ENCODE measurements at places on chromosomes 2 and 18.
A peak's percentile ranks its signal among the peaks of the same experiment; 100 is the strongest.

GRCh38 chr2:98394595-98395153 is 48.4 kb downstream of the CNGA3 start:
- DNase-seq = no peak

DNA sequence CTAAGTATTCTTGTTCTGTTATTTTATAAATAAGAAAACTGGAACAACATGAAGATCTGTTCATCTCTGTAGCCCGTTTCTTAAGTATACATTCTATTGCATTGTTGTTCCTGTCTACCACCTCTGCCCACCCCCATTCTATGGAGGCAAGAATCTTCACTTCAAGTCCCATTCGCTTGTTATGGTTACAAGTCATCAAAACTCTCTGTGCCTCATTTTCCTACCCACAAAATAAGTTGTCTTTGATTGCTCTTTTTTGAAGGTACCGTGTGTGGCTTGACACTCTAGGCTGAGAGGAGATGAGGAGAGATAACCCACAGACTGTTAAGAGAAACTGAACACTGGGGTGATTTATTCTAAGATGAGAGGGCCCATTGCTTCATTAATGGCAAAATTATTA is 2.9 kb upstream of the EVA1A start:
- DNase-seq = no peak

DNA sequence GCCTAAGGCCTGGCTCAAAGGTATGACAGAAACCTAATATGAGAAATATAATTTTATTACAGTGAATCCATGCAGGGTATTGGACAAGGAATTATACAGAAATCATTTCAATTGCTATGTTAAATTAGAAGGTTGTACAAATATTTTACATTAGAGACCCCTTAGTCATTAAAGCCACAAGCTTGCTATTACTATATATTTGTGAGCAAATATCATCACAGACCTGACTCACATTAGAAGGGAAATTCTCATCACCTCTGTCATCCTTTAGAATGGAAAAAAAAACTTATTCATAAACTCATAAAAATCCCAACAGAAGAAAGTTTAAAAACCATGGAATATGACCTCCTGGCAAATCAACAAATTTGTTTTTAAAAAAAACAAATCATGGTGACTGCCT is 277.9 kb downstream of the DCC start:
- DNase-seq = no peak

DNA sequence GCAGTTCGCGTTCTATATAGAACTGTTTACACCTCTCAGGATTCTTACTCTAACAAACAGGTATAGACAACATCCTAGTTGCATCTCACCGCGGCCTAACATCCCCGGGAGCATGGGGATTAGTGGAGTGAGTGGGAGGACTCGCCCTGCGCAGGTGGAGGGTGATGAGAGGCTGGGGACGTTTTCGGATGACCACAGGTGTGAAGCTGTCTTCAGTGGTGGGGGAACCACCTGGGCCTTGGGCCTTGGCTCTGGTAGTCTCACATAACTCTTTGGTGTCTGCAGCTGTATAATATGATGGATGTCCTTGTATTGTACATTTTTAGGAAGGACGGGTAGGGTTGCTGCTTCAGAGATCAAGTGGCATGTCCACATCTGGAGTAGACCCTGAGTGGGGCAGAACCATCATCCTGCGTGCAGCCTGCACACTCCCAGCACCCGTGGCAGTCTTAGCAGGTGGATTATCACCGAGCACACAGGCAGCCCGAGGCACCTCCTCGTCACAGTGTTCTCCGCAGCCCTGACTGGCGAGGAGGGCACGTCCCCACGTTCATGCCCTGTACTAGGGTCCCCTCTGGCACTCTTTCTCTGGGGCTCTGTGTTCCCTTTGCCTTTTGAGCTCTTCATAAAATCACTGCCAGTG is 56.0 kb downstream of the AGAP1 start:
- no peak for DNase-seq

- DNase-seq = no peak
Measured at GRCh38 chr2:231133365-231134099, 8.7 kb upstream of the HTR2B start.

- no peak for DNase-seq
Measured at GRCh38 chr2:239465017-239466001, 64.5 kb upstream of the HDAC4 start.

GRCh38 chr18:59353079-59353680 is 5.9 kb downstream of the LMAN1 start:
- DNase-seq = no peak

GRCh38 chr2:204255526-204255925 is 289.7 kb upstream of the PARD3B start:
- no peak for DNase-seq

DNA sequence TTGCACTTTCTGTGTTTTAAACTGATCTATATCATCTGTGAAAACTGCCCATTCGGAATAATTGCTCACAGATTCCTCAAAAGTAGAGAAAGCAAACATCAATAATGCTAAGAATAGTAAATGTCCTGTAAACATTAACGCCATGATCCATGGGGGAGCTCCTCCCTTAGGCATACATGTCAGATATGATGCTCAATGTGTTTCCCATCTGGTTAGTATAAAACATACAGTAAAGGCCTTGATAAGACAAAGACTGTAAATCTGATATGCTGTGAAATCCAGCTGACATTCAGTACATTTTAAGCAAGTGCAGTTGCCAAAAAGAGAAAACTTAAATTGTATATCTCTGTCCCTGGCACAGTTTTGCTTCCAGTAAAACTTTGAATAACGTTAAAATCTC is 2.1 kb downstream of the DSEL start:
- no peak for DNase-seq

GRCh38 chr2:28528206-28528605 is 32.3 kb downstream of the PLB1 start:
- peak; percentile 20 for DNase-seq

GRCh38 chr18:67783196-67783946 is 266.9 kb upstream of the DSEL start:
- DNase-seq = no peak

DNA sequence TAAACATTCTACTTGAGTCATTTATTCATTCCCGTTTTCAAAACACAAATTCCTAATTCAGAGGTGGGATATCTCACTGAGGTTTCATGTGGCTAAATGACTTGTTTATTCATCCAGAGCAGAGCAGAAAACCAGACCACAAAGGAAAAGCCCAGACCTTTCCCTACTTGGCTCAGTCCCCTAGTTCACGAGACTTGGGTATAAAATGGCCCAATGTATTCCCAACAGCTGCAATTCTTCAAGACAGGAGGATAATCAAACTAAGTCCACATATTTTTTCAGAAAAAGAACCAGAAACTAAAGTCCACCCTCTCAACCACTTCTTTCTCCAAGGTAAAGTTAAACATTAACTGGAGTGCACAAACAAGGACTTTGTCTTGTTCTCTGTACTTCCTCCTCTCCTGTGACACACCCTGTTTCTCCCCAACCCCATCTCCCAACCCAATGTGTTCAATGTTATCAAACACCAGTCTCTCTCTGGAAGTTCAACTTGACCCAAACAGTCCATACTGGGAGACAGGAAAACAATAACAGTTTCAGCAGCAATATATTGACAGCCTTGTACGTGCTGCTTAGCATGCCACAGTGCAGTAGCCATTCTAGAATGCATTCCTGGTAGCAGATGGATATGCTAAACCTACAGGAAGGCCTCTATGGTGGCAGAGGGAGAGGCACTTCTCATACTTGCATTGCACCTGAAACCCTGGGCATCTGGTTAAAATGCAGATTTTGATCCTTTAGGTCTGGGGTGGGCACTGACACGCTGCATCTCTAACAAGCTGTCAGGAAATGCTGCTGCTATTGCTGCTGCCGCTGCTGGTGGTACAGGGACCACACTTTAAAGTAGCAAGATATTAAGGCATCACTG is 110.7 kb downstream of the INO80D start:
- DNase-seq = no peak

- DNase-seq = no peak
Measured at GRCh38 chr2:46270384-46270783, 26.8 kb upstream of the EPAS1 start.

DNA sequence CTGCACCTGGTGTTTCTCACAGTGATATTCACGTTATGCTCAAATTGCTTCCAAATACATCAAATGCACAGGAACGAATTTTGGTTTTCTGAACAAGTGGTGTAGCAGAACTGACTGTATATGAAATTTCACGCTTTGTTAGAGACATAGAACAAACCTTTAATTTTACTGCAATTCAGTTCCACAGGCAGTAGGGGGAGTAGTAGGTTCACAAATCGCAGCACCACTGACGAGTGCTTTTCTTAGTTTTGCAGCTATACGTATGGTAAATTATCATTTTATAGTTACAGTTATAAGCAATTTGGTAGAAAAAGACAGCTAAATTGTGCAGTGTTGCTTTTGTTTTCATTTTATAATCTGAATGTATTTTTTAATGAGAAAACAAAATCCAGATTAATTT is 113.3 kb downstream of the KIAA1328 start:
- no peak for DNase-seq

DNA sequence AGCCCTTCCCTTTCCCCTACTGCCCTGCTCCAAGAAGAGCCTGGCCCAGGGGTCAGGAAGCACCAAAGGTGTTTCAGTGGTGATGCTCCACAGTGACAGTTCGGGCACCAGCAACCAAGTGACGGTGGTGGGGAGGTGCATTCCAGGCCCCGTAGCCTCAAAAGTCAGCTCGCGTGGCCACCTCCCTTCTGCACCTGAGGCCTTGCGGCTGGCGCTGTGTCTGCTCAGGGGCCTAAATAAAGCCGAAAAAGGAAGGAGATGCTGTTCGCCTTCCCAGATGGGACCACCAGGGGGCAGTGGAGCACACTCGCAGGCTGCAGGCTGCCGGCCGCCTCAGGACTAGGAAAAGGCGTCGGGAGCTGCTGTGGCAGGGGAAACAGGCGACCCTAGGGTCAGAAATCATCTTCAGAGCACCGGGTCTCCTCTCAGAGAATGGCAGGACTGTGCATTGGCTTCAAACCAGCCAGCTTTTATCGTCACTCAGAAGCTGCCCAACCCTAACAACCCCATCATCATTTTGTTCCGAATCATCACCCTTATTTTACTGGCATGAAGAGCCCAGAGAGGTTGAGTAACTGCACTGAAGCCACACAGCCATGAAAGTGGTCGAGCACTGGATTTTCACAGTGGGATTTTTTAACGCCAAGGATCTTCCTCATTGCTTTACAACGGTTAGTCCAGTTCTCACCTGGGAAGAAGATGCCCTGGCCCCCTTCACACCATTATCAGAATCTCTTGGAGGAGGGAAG is 213.0 kb upstream of the CELF4 start:
- peak; percentile 70 for DNase-seq

DNA sequence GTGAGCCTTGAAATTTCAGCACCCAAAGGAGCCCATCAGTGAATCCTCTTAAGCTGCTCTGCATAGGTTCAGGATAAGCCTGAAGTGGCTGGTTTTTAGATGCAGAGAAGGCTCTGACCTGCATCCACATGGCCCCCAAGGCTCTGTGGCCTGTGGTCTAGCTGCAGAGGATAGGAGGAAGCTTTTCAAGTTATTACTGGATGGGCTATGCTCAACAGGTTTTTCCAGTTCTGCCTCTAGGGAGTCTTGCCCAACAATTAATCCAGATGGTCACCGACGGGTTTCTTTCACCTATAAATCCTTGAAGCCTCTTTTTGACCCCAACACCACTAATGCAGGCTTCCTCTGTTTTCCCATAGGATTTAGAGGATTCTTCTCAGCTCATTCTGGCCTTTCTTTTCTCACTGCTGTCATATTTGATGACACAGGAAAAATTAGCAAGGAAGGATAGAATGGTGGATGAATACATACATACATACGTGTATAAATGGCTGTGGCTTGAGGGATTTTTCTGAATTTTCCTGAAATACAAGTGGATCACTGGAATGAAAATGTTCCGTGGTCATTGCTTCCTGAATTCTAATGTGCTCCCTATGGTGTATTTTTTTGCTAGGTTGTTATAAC is 52.2 kb upstream of the BCL2L11 start:
- no peak for DNase-seq

DNA sequence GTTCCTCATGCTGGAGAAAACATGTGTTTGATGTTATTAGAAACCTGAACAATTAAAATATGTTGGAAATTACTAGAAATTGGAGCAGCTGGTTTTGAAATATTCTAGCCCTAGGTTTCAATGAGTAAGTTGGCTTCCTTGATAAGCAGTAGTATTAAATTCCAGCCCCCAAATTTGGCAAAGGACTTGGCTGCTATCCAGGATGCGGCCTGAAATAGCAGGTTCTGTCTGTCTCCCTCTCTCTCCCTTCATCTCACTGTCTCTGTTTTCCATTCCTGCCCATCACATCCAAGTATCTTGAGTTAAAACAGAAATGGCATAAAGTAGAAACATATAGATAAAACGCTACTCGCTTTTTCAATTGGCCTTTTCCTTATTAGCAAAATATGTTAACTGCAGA is 20.9 kb upstream of the GPR45 start:
- DNase-seq = no peak

DNA sequence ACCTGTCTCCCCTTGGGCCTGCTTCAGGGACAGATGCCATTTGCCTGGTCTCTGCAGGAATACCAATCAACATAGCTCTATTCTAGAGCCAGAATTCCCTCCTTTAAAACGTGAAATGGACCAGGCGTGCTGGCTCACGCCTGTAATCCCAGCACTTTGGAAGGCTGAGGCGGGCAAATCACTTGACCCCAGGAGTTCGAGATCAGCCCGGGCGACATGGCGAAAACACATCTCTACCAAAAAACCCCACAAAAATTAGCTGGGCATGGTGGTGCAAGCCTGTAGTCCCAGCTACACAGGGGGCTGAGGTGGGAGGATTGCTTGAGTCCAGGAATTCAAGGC is 127.0 kb downstream of the PLEKHM3 start:
- DNase-seq = no peak

DNA sequence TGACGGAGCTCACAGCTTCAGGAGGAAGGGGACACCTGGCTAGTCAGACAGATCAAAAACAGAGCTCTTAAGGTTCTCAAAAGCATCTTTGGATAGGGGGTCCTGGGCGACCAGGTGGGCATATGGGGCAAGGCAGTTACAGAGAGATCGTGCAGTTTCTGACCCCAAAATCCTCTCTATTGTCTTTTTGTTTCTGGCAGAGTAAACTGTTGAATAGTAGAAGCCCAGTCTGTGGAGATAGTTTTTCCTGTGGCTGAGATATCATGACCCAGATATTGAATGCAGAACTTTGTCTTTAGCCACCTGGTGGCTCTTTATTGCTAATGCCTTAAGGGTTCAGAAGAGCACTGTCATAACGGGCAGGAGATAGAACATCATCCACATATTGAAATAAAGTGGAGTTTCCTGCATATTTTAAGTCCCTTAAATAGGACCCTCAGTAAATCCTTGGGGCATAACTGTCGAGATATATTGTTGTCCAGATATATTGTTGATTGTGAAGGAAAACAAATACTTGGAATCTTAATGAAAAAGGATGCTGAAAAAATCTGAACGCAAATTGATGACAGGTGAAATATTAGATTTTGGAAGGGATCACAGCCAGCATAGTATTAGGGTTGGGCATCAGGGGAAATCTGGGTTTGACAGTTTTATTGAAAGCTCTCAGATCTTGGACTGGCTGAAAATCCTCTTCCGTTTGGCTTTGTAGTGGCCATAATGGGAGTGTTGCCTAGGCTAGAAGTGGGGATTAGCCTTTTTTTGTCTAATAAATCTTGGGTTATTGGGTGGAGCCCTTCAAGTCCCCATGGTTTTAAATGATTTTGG is 14.1 kb upstream of the ZDBF2 start:
- no peak for DNase-seq

GRCh38 chr18:66838340-66838987 is 234.6 kb upstream of the CDH19 start:
- no peak for DNase-seq
